ENCODE measurements at places on chromosomes 4 and X.

- DNase-seq = no peak
Measured at GRCh38 chr4:98150092-98150761, 7.0 kb upstream of the STPG2 start.

DNA sequence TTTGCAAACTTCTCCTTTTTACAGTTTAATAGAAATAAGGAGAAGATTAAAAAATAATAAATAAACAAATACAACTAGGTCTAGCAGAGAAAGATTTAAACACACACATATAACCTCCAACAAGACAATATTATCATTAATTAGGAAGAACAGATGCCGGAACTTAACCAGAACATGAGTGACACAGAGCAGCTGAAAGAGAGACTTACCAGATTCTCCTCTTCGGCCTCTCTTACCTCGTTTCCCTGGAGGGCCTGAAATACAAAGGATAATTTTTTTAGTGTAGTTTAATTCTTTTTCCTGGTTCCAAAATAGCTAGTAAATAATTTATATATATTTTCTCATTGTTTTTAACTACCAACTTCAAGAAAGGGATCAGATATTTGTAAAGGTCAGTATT, 252.5 kb downstream of the COL25A1 start:
- DNase-seq = no peak

- DNase-seq = no peak
Measured at GRCh38 chr4:635851-636627, 10.7 kb downstream of the PDE6B start.

DNA sequence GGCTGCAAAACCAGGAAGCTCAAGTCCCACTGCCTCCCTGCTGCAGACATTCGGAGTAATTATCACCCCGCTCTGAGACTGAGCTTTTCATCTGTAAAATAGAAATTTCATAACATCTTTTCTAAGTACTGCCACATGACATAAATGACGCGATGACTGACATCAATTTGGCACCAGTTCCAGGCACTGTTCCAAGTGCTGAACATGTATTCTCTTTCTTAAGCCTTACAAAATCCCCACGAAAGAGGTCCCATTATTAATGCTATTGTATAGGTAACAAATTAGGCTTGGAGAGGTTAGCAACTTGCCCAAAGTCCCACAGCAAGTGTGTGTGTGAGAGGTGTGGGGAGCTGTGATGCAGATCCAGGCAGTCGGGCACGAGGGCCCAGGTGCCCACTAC, 56.4 kb downstream of the SLC2A9 start:
- no peak for DNase-seq

GRCh38 chrX:15915959-15916703, 61.5 kb upstream of the AP1S2 start:
- DNase-seq = no peak

DNA sequence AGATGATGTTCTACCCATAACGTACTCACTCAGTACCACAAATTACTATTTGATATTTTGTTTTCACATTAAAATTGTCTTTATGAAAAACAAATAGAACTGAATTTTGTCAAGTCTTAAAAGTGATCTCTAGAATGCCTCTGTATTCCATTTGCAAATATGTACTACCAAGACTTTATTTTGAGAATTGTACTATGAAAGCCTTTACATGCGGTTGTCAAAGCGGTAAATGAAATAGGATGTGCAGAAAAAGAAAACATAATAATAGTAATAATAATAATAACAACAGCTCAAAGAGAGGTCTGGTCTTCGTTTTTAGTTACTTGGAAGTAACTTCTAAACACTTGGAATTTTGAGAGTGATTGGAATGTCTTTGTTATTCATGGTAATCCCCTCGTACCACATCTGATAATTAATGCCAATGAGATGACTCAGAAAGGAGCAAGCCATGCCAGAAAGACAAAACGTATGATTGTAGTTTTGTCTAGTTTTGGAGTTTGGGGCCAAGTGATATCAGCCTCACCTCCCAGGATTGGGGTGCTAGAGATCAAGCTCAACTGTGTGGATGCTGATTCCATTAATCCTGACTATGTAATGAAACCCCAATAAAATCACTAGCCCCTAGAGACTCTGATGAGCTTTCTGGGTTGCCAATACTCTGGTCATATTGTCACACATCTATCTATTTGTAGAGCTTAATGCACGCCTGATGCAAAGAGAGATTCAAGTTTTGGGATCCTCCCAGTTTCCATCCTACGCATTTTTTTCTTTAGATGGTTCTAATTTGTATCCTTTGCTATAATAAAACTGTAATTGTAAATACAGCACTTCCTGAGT, 20.2 kb upstream of the CTSO start:
- no peak for DNase-seq

DNA sequence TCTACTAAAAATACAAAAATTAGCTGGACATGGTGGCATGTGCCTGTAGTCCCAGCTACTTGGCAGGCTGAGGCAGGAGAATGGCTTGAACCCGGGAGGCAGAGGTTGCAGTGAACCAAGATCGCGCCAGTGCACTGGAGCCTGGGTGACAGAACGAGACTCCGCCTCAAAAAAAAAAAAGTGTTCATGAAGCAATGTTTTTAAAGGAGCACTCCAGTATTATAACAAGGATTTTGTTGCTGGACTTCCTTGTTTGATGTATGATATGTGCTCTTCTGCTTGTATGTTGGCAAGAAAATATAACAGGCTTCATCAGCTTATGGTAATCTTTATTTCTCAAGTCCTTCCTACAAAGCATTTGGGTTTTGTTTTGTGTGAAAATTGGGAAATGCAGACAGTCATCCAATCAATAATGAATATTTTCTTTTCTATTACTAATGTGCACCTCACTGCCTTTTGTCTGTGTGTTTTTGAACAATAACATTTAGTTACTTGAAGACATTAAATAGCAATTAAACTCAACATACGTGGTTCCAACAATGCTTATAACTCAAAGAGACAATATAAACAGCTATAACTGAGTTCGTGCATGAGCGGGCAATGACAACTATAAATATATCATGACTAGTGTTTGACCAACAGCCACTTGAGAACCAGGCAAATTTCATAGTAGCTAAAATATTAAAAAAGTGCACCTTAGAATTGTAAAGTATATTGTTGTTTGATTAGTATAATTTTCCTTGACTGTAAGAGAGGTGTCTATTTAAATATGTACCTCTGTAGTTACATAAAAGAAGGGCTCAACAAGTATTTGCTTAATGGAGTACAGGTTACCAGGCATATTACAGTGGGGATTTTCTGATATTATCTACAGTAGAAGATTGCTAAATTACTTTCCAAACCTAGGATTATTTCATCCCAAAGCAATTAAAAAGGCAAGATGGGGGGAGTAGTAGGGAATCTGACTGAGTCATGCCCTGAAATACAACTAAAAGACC, 210.7 kb downstream of the PPP3CA start:
- DNase-seq = no peak

- DNase-seq = no peak
Measured at GRCh38 chr4:154542271-154542879, 7.8 kb downstream of the PLRG1 start.

DNA sequence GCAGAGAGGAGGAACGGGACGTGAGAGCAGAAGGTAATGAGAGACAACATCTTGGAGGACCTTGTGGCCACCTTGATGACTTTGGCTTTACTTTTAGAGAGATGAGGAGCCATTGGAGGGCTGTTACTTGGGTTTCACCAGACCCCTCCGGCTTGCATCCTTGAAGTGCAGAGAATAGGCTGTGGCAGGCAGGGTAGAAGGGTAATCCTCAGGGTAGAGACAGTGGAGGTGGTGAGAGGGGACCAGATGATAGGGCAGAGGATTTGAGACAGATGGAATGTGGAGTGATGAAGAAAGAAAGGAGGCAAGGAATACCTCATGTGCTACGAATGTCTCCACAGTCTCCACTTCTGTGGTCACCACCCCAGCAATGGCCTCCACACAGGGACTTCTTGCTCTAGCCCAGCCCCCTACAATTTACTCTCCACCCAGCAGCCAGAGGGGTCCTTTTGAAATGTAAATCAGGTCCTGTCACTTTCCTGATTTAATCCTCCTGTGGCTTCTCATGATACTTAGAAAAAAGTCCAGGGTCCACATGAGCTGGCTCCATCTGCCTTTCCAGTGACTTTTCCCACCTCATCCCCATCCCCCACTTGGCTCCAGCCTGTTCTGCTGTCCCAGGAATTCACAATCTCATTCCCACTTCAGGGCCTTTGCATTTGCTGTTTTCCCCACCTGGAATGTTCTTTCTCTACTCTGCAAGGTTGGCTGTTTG, 115.0 kb downstream of the PJA1 start:
- DNase-seq = no peak

DNA sequence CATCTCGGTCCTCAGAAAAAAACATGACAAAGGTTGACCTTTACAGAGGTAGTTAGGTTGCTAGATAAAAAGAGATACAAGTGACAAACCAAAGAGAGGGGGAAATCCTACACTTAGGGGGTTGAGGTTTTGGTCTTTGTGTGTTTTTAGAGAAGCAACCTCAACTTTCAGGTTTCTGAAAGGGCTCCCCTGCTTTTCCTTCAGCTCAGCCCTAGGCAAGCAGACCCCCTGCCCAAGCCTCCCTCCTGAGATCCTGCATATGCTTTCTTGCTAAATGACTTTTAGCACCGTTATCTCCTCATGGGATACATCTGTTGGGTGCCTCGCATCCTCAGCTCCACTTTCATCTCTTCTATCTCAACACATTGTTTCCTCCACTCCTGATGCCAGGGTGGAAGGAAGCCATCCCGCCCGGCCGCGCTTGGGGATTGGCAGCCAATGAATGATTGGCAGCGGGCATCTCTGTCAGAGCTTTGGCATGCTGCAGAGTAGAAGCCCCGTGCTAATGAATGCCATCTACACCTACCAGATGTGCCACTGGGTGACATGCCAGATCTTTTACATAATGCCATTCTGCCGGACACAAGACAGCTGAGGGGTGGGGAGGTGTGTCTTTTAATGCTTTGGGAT, 15.0 kb upstream of the PRDM8 start:
- DNase-seq = no peak

DNA sequence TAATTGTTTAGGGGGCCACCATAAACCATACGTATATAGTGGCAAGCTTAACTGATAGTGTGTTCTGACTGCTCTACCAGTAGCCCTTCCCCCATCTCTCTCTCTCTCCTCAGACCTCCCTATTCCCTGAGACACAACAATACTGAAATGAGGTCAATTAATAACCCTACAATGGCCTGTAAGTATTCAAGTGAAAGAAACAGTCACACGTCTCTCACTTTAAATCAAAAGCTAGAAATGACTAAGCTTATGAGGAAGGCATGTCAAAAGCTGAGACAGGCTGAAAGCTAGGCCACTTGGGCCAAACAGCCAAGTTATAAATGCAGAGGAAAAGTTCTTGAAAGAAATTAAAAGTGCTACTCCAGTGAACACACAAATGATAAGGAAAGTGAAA, 78.0 kb downstream of the PRDM5 start:
- no peak for DNase-seq

GRCh38 chr4:158446106-158446505, 75.6 kb upstream of the RXFP1 start:
- DNase-seq = no peak

GRCh38 chr4:41057467-41057866, 156.9 kb downstream of the APBB2 start:
- no peak for DNase-seq

DNA sequence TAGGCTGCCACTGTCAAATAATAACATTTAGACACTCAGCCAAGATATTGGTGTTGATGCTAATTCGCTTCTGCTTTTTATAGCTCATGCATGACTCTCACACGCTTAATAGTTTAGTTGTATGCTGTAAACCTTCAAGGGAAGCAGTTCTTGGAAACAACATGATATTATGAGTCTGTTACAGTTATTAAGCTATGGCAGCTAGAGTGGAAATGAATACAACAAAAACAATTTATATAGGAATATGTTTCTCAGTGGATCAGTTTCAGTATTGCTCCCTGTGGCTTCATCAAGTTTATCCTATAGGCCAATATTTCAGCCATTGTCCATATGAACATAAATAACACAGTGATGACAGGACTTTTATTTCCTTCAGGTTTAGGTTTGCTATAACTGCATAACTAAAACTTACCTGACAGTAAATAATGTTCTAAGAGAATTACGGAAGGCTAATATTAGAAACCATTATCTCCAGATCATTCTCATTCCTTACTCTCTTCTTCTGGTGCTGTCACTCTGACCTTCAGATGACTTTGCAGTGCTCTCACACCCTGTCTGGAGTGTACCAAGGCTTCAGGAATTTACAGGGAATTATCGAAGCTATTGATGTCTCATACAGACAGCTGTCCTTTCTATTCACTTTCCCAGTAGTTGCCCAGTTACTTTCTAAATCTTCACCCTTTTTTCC, 555.0 kb downstream of the ANKRD50 start:
- DNase-seq = no peak

Measured in endothelial cell (in vitro differentiated cells).